NCI-H187 treated with DMSO at 0.1 percent for 48 hours (cell line): ENCODE measurements at places on chromosomes 2 and 18.

GRCh38 chr2:152781175-152781574 lies 62.8 kb downstream of the ARL6IP6 start:
- no peak for DNase-seq

- no peak for DNase-seq
Observed at GRCh38 chr18:50327983-50328382, 40.5 kb upstream of the CXXC1 start.

DNA sequence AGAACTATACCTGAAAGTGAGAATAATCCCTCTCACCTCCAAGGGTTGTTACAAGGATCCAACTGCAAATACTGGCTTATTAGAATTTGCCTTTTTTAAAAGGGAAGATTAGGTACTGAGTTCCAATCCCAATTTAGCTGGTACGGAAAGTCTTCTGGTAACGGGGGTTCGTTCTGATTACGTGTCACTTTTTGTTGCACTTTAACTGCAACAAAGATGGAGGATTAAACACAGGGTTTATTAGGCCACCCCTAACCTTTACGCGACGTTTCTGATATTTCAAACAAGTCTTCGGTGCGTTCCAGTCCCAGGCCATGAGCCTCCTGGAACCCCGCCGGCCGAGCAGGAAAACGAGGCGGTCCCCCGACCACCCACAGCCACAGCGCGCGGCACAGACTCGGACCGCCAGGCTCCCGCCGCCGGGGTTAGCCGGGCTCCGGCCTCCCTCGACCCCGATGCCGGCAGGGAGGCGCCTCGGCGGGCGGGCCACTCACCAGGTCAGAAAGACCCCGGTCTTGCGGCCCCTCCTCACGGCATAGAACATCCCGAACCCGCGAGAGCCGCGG lies 411 bp downstream of the RNASEH1 start:
- no peak for DNase-seq

GRCh38 chr18:76314496-76314895 lies 180.5 kb downstream of the ZNF516 start:
- no peak for DNase-seq

DNA sequence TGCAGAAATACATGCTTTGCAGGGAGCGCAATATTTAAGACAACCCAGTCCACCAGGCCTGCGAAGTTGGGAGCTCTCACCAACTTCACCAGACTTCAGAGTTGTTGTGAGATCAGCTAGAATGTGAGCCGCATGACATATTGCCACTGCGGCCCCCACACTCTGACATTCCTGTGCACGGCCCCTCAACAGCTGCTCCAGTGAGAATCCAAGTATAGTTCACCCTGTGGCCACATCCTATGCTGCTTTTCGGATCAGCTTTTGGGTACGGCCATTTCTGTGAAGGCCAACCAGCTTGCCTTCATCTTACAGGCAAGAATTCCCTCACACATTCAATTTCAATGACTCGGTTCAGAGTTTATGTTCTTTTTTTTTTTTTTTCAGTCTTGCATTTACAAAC lies 177.8 kb downstream of the SOX11 start:
- no peak for DNase-seq

DNA sequence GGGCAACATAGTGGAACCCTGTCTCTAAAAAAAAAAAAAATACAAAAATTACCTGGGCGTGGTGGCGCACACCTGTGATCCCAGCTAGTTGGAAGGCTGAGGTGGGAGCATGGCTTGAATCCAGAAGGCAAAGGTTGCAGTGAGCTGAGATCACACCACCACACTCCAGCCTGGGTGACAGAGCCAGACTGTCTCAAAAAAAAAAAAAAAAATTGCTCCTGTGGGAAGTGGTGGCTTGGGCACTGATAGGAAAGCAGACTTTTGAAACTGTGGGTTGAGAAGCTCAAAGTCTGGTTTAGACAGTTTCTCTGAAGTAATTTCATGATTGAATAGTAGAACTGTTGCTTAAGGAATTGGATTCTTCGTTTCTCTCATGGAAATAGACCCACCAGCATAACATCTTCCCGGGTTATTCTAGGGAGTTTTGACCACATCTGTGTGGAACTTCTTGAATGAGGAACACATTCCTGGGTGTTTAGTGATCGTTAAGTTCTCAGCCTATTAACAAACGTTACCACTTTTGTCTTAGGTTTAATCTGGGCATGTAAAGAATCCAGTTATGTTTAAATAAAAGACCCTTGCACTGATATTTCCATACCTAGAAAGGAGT lies 33.5 kb downstream of the GRHL1 start:
- DNase-seq: no peak

GRCh38 chr2:161578998-161579397 lies 45.2 kb upstream of the SLC4A10 start:
- DNase-seq: no peak

GRCh38 chr2:135985826-135986393 lies 484 bp upstream of the DARS1 start:
- no peak for DNase-seq

DNA sequence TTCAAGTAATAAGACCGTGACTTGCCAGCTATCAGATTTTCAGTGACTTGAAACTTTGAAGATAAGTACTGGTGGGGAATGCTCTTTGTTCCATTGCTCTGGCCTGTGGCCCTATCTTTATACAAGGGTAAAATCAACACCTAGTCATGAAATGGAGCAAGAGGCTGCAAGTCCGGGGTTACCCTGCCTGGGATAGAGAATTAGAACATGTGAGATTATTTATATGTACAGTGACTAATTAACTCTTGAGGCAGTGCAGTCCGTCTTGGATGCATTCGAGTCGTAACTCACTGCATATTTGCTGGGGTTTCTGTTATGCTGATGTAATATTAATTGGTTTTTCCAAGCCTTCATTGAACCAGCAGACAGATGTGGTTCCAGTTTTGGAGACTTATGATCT lies 105.8 kb upstream of the LYPD6 start:
- DNase-seq: no peak
